Mucosa of descending colon (tissue), 3 donors: ENCODE measurements at places on chromosomes 7 and 10.

DNA sequence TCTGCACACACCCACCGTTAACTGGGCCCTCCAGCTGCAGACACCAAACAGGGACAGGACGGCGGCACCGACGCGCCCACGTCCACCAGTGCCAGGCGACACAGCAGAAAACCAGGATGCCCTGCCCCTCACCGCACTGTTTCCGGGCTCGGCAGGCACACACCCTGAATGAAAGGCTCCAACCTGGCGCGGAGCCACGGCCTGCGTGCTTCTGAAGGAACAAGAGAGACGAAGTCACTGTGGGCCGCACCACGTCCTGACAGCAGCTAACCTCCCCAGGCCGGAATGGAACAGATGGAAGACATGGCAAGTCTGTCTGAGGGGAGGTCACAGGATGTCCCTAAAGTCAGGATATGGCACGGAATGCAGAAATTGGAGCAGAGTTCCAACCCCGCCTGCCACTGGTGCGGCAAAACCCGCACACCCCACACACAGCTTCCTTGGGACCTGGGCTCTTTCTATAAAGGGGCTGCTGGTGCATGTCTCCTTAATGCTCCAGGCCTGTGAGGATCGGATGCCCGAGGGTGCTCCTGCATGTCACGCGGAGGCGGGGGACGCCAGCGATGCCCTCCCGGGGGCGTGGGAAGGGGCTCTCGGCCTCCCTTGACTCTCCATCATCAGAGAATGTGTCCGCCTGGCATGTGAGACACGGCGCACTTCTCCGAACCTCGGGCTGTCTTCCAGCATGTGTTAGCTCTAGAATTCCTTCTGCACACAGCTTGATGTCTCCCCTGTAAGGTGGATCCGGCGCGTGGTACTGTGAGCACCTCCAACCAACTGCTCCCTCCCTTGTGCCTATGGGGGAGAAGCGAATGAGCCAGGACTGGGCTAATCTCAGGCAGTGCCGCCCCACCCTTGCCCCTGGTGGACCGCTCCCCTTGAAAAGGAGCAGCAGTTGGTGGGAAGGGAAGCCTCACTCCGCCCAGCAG lies 3.9 kb upstream of the GPER1 start:
- DNase-seq, result peak; percentile 89

- peak; percentile 42 for DNase-seq
These were observed 109.8 kb downstream of the INPP5A start for GRCh38 chr10:132647424-132647823.

DNA sequence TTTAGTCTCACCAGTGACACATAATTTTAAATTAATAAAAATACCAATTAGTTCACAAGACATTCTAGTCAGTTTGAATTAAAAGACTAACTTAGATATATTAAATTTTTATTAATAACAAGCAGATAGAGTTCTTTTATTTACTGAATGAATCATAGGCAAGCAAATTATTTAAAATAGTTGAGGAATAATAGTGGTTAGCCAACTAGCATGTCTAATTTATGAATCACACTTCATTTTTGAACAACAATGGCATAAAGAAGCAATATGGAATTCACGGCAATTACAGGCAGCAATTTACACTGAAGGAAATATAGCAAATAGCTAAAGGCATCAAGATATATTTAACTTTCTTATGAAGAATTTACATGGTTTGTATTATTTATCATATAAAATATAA lies 187.0 kb upstream of the SLC26A5 start:
- no peak for DNase-seq

DNA sequence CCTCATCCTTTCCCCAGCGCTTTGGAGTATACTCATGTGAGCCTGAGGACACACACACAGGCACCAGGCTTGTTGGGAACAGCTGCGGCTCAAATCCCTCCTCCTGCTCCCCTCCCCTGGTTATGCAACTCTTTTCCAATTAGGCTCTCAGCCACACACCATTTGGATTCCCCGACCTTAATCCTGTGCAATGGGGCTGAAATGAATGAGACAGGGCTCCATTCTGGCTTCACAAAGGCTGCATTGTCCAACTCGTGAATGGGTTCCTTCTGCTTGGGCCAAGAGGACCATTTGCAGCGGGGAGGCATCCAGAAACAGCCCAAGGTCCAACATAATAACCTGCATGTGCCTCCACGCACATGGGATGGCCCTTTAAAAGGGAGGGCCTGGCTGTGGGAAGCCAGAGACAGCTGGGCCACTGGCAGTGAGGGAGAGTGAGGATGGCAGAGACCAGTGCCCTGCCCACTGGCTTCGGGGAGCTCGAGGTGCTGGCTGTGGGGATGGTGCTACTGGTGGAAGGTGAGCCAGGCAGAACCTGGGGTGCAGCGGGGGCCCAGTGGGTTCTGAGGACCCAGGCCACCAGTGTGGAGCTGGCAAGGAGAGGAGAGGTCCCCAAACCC lies at the start of gene RGR:
TSS of gene RGR (plus strand) at position 403 of the 620 bp plus-strand sequence. CDS start at position 441, 38 bp downstream.
- peak; percentile 21 for DNase-seq

- no peak for DNase-seq
These were observed 132.6 kb downstream of the MAPK8 start for GRCh38 chr10:48439031-48439430.

GRCh38 chr10:88392222-88392621 lies 190.9 kb downstream of the RNLS start:
- DNase-seq, result no peak
